ENCODE measurements at places on chromosomes 2 and 18. TPM values are rescaled to one million over a fixed set of nuclear protein-coding genes. Genes with fewer than 3 reads are reported as not detected.

GRCh38 chr18:70195852-70196434 lies 9.5 kb downstream of the RTTN start:
- H3K4me1 ChIP-seq: no peaks in the 10 kb centered on the region
- H3K4me3 ChIP-seq: no peak overlapping the region
- DNase-seq: no peak

SLC4A3 gene
- not detected for polyA plus RNA-seq

ABHD3 gene
- polyA plus RNA-seq: 30.6 TPM

GRCh38 chr2:83340424-83340823 lies 1118.7 kb downstream of the SUCLG1 start:
- no peak overlapping the region for H3K27ac ChIP-seq
- no peaks in the 10 kb centered on the region for H3K27me3 ChIP-seq
- no peak for DNase-seq
- no peaks in the 10 kb centered on the region for H3K4me1 ChIP-seq

INO80B gene
- 7.6 TPM for polyA plus RNA-seq

GRCh38 chr2:219434468-219434717 lies 250 bp upstream of the SPEG start:
- no peak overlapping the region for H3K4me3 ChIP-seq
- H3K27ac ChIP-seq: no peak overlapping the region
- H3K27me3 ChIP-seq: peaks cover 8% of the 10 kb centered on the region
- DNase-seq: no peak

GRCh38 chr2:63093502-63093901 lies 42.9 kb downstream of the OTX1 start:
- no peaks in the 10 kb centered on the region for H3K36me3 ChIP-seq
- H3K27me3 ChIP-seq: no peaks in the 10 kb centered on the region
- no peak overlapping the region for H3K4me3 ChIP-seq
- DNase-seq: no peak

GRCh38 chr18:6885006-6885481 lies 155.5 kb downstream of the ARHGAP28 start:
- H3K27ac ChIP-seq: no peak overlapping the region
- no peaks in the 10 kb centered on the region for H3K27me3 ChIP-seq
- no peak for DNase-seq
- no peak overlapping the region for H3K4me3 ChIP-seq

- peaks cover 3% of the 10 kb centered on the region for H3K27me3 ChIP-seq
- no peak overlapping the region for H3K4me3 ChIP-seq
- H3K27ac ChIP-seq: no peak overlapping the region
These were observed 98.8 kb downstream of the INHBB start for GRCh38 chr2:120444691-120445240.

DNA sequence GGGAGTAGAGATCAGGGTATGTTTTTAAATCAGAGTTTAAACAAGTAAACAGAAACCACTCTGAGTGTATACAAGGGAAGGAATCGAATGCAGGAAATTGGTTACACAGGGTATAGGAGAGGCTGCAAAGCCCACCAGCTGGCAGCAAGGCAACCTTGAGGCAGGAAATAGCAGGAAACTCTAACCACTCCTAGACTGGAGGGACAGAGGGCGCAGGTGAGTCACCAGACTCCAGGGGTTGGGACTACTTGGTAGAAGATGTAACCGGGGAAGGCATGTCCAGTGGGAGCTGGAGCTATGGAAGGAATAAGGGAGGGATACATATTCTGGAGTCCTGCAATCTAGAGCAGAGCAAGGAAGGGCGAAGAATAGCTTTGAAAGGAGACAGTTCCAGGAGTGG lies 152.3 kb downstream of the MEIS1 start:
- H3K4me3 ChIP-seq: no peak overlapping the region
- H3K4me1 ChIP-seq: no peaks in the 10 kb centered on the region
- peaks cover 14% of the 10 kb centered on the region for H3K27me3 ChIP-seq
- no peak for DNase-seq
- H3K27ac ChIP-seq: no peak overlapping the region

DNA sequence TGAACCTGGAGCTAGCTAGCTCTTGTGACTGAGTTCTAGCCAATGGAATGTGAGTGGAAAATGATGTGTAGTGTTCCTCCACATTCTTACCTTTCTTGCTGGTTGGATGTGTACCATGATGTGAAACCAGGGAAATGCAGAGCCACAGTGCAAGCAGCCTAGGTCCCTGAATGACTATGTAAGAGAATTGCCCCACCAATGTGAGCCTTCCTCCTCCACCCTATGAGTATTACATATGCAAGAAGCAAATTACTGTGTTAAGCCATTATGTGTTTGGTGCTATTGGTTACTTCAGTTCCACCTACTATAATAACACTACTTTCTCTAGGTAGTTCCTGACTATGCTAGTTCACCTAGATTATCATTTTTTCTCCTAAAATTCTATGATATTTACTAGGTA lies 39.6 kb downstream of the LCLAT1 start:
- DNase-seq: no peak
- no peaks in the 10 kb centered on the region for H3K36me3 ChIP-seq
- no peaks in the 10 kb centered on the region for H3K27me3 ChIP-seq
- peaks cover 12% of the 10 kb centered on the region for H3K4me1 ChIP-seq
- H3K4me3 ChIP-seq: no peak overlapping the region

- H3K36me3 ChIP-seq: no peaks in the 10 kb centered on the region
- no peak for DNase-seq
- no peak overlapping the region for H3K27ac ChIP-seq
- H3K27me3 ChIP-seq: no peaks in the 10 kb centered on the region
- no peak overlapping the region for H3K4me3 ChIP-seq
These were observed 286.5 kb downstream of the CPS1 start for GRCh38 chr2:210842896-210843295.

- H3K27ac ChIP-seq: no peak overlapping the region
- H3K36me3 ChIP-seq: peaks cover 18% of the 10 kb centered on the region
- H3K27me3 ChIP-seq: no peaks in the 10 kb centered on the region
- DNase-seq: no peak
- H3K4me1 ChIP-seq: no peaks in the 10 kb centered on the region
These were observed 56.7 kb downstream of the MALT1 start for GRCh38 chr18:58727776-58728500.

- no peak overlapping the region for H3K4me3 ChIP-seq
- H3K4me1 ChIP-seq: no peaks in the 10 kb centered on the region
- DNase-seq: no peak
- H3K36me3 ChIP-seq: no peaks in the 10 kb centered on the region
- no peak overlapping the region for H3K27ac ChIP-seq
These were observed 79.2 kb upstream of the PXDN start for GRCh38 chr2:1823187-1824169.

DNA sequence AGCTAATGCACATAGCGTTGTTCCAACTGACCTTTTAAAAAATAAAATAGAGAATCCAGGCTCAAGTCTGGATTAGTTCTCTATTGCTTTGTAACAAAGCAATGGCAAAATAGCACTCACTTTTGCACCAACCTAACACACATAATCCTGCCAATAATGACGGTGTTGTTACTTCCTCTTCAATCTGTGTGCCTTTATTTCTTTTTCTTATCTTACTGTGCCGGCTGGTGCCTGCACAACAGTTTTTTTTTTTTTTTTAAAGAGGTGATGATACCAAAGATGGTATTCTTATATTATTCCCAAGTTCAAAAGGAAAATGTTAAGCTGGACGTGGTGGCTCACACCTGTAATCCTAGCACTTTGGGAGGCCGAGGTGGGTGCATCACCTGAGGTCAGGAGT lies 3.4 kb downstream of the PLB1 start:
- no peaks in the 10 kb centered on the region for H3K36me3 ChIP-seq
- no peak for DNase-seq
- no peak overlapping the region for H3K27ac ChIP-seq
- H3K4me3 ChIP-seq: no peak overlapping the region

CSRNP3 gene
- polyA plus RNA-seq: not detected

- no peaks in the 10 kb centered on the region for H3K27me3 ChIP-seq
- no peak overlapping the region for H3K4me3 ChIP-seq
- DNase-seq: no peak
- peaks cover 20% of the 10 kb centered on the region for H3K4me1 ChIP-seq
- H3K36me3 ChIP-seq: no peaks in the 10 kb centered on the region
These were observed 3.6 kb downstream of the MZT2A start for GRCh38 chr2:131488306-131489205.

DNA sequence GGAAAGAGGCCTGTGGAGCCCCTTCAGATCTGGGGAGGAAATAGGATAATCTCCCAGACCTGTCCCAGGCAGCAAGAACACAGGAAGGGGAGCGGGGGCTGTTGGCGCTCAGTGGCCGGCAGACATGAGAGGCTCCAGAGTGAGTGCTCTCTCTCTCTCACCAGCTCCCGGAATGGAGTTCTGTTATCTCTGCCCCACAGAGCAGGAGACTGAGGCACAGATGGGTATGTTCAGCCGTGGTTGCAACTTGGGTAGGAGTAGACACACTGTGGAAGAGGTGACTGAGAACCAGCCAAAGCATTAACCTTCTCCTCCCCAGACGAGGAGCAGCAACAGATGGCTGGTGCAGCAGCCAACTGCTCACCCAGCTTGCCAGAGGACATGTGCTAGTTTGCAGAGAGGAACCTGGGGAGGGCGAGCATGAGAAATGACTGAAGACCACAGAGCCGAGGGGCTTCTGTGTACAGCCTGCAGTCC lies 82.0 kb downstream of the NRP2 start:
- no peak overlapping the region for H3K27ac ChIP-seq
- no peaks in the 10 kb centered on the region for H3K27me3 ChIP-seq

DNA sequence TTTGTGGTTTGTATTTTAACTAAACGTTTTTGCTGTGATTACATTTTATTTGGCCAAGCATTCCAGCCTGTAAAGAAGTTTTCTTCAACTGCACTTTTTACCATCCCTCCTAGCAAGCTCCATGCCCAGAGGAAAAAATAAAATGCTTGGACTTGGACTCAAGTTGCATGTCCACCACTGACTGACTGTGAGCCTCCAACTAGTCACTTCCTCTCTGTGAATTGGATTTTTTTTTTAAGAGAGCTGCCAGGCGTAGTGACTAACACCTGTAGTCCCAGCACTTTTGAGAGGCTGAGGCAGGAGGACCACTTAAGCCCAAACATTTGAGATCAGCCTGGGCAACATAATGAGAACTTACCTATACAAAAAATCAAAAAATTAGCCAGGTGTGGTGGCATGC lies 1185.2 kb upstream of the PIK3C3 start:
- no peak overlapping the region for H3K27ac ChIP-seq
- H3K4me1 ChIP-seq: no peaks in the 10 kb centered on the region
- no peaks in the 10 kb centered on the region for H3K27me3 ChIP-seq
- no peaks in the 10 kb centered on the region for H3K36me3 ChIP-seq

GRCh38 chr2:113784823-113785744 lies 28.6 kb upstream of the SLC35F5 start:
- no peaks in the 10 kb centered on the region for H3K36me3 ChIP-seq
- no peak for DNase-seq
- H3K27ac ChIP-seq: no peak overlapping the region

DNA sequence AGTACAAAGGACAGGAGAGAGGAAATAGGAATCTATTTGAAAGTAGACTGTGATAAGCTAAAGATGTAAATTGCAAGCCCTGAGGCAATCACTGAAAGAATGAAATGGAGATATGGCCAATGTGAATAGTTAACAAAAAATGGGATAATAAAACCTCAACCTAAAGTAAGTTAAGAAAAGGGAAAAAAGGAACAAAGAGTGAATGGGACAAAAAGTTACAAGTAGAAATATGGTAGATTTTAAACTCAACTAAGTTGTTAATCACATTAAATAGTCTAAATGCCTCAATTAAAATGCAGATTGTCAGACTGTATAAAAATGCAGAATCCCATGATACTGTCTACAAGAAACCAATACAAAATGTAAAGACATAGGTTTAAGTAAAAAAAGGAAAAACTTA lies 165.2 kb upstream of the RBMS1 start:
- H3K27me3 ChIP-seq: peaks cover 3% of the 10 kb centered on the region
- H3K4me1 ChIP-seq: no peaks in the 10 kb centered on the region
- no peaks in the 10 kb centered on the region for H3K36me3 ChIP-seq
- no peak for DNase-seq
- no peak overlapping the region for H3K4me3 ChIP-seq

DNA sequence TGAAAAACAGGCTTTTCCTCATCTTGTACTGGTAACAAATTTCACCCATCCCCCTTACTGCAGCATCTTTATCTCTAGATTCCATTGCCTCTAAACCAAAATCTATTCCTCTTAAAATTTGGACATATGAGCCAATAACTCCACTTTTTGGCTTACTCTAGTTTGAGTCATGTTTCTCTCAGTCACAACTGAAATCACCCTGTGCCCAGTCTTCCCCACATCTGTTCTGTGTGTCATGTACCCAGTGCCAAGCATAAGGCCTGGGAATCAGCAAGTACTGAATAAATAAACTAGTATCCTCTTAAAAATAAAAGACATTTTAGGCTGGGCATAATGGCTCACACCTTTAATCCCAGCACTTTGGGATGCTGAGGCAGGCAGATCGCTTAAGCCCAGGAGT lies 20.8 kb upstream of the CHN1 start:
- no peak for DNase-seq
- H3K36me3 ChIP-seq: no peaks in the 10 kb centered on the region
- H3K27ac ChIP-seq: no peak overlapping the region
- no peak overlapping the region for H3K4me3 ChIP-seq
- no peaks in the 10 kb centered on the region for H3K27me3 ChIP-seq

DNA sequence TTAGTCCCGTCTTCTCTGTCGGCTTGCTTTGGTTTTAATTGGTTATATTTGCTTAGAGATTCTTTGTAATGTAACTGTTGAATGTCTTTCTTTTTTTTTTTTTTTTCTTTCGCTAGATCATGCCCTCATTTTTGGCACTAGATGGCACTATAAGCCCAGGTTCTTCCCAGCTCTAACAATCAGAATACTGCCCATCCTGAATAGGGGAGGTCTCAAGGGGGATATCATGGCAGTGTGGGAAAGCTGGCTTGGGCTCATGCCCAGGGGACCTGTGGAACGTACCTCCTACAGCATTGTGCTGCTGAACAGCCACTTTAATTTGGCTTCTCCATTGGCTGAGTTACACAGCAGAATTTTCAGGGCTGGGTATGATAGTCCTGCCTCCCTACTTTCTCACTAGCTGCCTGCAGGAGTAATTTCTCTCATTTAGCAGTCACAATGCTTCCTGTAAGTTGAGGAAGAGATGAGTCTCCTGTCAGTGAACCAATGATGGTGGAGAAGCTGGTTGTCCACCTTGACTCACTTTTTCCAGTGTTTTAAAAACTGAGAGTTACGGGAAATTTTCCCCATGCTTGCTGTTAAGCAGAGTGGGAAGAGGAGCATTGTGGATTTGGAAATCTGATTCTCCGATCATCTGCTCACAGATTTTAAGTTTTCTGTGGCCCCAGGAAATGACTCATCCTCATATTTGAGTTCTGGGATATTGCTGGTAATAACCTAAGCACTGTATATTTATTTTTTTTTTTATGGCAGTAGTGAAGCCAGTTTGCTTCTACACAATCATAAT lies 47.2 kb downstream of the RAD51AP2 start:
- H3K4me3 ChIP-seq: no peak overlapping the region
- H3K27me3 ChIP-seq: no peaks in the 10 kb centered on the region
- no peaks in the 10 kb centered on the region for H3K4me1 ChIP-seq
- no peaks in the 10 kb centered on the region for H3K36me3 ChIP-seq
- no peak for DNase-seq

GRCh38 chr18:58861353-58861752 lies 3.3 kb upstream of the ZNF532 start:
- H3K4me3 ChIP-seq: no peak overlapping the region
- no peaks in the 10 kb centered on the region for H3K4me1 ChIP-seq
- H3K27ac ChIP-seq: no peak overlapping the region
- no peak for DNase-seq
- no peaks in the 10 kb centered on the region for H3K36me3 ChIP-seq
